ENCODE measurements at places on chromosomes 13 and 19. TPM values are rescaled to one million over a fixed set of nuclear protein-coding genes. Genes with fewer than 3 reads are reported as not detected.

NTF4 gene
- not detected for total RNA-seq

LSR gene
- 40.6 TPM for total RNA-seq

GRCh38 chr13:59210543-59210942 lies 953.2 kb downstream of the DIAPH3 start:
- DNase-seq, result no peak

- peak; percentile 29 for DNase-seq
Measured at GRCh38 chr19:10219678-10220077, 11.5 kb downstream of the S1PR2 start.

GRCh38 chr19:38736413-38737280 lies 7.6 kb downstream of the CAPN12 start:
- peak; percentile 75 for DNase-seq

DNA sequence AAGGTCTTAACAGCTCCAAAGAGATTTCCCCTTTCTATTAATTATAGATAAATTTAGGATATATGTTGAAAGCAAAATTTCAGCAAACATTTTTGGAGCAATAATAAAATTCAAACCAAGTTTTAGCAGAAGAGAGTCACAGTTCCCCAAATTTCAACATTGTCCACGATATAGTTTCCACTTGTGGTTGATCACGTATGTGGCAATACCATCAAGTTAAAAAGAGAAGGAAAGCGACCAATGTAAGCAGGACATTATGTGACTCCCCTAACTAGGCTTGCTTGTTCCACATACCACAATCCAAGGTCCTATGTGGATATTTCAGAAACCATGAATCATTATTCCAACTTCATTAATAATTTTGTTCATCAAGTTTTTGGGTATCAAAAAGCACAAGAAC lies 52.8 kb downstream of the ELF1 start:
- no peak for DNase-seq

GRCh38 chr13:47291107-47291656 lies 394.3 kb upstream of the HTR2A start:
- no peak for DNase-seq

GRCh38 chr13:48645845-48646244 lies 7.9 kb upstream of the CYSLTR2 start:
- no peak for DNase-seq

DNA sequence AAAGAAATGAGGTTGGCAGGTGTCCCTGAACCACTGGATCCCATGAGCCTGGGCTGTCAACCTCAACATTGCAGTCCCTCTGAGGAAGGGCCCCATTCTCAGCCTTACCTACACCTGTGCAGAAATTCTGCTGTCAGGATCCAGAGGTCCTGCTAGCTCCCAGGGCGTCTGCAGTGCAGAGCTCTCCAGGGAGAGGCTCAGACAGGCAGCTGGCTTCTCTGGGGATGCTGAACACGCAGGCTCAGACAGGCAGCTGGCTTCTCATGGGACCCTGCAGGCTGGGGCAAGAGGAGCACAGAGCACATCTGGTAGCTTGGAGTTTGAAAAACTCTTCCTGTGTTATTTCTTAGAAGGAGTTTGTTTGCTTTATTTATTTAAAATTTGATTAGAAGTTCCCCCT lies 50.9 kb downstream of the TMEM255B start:
- no peak for DNase-seq

DNA sequence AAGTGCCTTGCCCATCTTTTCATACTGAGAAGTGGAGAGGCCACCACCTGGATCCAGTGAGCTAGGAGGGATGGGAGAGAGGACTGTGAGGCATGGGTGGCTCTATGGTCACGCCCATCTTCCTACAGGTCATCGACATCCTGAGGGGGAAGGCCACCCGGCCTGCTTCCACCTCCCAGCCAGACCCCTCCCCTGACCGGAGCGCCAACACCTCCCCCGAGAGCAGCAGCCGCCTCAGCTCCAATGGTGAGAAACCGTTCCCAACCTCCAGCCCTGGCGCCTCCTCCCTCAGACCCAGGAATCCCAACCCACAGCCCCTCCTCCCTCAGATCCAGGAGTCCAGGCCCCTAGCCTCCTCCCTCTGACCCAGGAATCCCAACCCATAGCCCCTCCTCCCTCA lies 10.1 kb downstream of the BCL3 start:
- no peak for DNase-seq

- no peak for DNase-seq
Measured at GRCh38 chr19:2132731-2133490, 18.5 kb downstream of the AP3D1 start.

PLVAP gene
- not detected for total RNA-seq

- DNase-seq, result no peak
Measured at GRCh38 chr13:89361909-89362308, 1690.7 kb downstream of the SLITRK5 start.

DNA sequence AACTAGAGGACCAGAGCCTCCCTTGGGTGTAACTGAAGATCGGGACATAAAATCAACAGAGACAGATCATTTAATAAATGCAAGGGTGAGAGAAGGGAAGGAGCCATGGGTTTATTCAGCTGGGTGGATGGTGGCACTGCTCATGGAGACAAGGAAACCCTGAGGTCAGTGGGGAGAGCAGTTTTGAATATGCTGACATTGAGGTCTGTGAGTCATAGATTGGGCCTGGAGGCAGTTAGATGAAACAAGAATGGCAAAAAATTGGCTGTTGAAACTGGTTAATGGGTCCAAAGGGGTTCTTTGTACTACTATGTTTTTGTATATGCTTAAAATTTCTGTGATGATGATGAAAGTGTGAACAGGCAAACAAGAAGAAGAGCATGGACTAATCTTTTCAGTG lies 5.1 kb upstream of the GTF3A start:
- DNase-seq, result no peak

VPS36 gene
- 22.6 TPM for total RNA-seq

DNA sequence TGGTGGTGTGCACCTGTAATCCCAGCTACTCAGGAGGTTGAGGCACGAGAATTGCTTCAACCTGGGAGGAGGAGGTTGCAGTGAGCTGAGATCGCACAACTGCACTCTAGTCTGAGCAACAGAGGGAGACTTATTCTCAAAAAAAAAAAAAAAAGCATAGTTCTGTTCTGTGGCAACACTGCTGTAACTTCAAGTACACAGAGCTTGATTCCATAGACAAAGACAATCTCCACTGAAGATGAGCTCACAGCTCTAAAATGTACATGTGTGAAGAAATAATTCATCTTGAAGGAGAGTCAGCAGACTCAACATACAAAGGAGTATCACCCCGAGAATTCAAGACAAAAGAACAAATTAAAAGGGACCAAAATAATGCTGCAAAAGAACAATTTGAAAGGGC lies 47.8 kb downstream of the KCTD15 start:
- no peak for DNase-seq

- no peak for DNase-seq
Measured at GRCh38 chr19:47633517-47633916, 24.6 kb downstream of the BICRA start.

RFXANK gene
- 84.6 TPM for total RNA-seq

- no peak for DNase-seq
Measured at GRCh38 chr13:40961214-40961613, 57.9 kb downstream of the ELF1 start.

DNA sequence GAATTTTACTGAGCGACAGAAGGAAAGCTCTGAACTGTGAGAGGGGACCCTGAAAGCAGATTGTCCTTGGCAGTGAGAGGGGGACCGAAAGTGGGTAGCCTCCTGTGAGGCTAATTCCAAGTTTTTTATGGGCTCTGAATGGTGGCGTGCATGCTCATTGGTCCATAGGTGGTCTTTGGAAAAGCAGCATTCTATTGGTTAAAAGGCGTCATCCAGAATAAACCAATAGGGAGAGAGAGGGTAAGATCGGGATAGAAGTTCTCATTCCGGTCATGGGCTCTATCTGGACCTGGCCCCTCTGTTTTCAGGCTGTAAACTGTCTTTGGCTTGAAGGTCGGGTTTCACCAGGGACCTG lies 539.8 kb upstream of the PCDH9 start:
- DNase-seq, result no peak

ADPRHL1 gene
- total RNA-seq, result 0.44 TPM

TPP2 gene
- 84.0 TPM for total RNA-seq

ZNF559 gene
- 14.9 TPM for total RNA-seq

DNA sequence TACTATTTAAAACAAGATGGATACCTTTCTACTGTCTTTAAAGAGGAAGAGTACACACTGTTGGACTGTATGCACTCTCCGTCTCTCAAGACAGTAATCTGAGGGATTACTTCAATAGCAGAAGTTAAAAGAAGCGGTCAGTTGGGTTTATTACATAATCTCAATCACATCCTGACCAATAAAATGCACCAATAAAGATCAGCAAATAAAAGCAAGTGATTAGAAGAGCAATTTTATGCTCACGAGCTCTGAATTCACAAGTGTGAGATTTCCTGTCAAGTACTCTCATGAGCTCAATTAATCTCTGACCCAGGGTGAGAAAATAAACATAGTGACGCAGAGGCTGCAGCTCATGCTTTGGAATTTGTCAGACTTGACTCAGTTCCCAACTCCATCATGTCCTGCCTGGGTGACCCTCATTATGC lies 12.2 kb downstream of the ABCC4 start:
- DNase-seq, result no peak

DNA sequence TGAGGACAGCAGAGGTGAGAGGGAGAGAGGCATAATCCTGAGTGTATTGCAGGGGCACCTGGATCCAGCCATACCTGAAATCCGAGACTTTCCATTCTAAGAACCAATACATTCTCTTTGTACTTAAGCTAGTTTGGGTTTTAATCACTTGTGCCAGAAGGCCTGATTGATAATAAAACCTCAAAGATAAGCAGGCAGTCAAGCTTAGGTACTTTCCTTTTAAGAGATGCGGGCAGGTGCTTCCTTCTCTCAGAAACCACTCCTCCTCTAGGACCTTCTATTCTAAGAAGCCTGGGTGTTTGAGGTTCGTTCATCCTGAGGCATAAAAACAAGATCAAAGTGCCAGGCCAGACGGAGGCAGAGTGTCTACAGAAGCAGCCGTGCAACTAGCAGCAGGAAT lies 22.2 kb downstream of the FAM187B start:
- peak; percentile 49 for DNase-seq

Data from activated naive CD8-positive, alpha-beta T cell treated with anti-CD3 and anti-CD28 coated beads for 36 hours (primary cell).